Activated T-cell treated with anti-CD3 and anti-CD28 coated beads for 24 hours (primary cell): ENCODE measurements at places on chromosomes 2 and 18.

DNA sequence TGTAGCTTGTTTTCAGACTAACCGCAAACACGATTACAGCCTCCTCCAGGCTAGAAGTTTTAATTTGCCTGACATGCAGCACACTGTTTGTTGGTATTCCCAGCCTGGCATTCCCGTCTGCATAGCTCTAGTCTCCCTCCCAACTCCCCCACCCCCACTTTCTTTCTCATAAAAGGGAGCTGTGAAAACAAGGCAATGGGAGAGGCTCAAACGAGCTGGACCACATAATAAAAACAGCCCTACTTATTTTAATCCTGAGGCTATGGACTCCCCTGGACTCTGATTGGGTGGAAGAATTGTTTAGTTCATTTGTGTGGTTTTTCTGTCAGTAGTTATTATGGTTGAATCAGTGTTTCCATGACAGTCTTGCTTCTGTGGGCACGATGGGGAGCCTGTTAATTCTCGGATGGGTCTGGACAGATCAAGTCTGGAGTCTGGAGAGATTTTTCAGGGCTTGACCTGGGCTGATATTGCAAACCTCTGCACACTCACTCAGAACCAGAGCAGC is 1.2 kb downstream of the STON1 start:
- no peak for DNase-seq

GRCh38 chr2:219476652-219477151 is 22.0 kb upstream of the GMPPA start:
- no peak for DNase-seq

DNA sequence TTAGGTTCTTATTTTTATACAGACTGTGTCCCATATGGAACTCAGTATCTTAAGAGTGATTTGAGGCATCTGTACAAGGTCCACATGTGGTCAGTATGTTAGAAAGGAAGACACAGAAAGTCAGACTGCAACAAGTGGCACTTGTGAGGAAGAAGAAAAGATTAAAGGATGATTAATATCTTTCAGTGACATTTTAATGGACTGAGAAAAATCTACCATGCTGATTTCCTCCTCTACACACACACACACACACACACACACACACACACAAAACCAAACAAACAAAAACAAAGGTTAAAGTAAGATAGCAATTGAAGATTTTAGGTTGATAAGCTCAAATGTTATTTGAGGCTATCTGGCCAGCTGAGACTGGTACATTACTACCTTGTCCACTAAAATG is 94.5 kb upstream of the CHRNA1 start:
- DNase-seq: no peak

GRCh38 chr2:32862269-32863055 is 84.3 kb upstream of the LTBP1 start:
- DNase-seq: no peak

- DNase-seq: no peak
These were observed 46.8 kb upstream of the BIN1 start for GRCh38 chr2:127153691-127154158.

DNA sequence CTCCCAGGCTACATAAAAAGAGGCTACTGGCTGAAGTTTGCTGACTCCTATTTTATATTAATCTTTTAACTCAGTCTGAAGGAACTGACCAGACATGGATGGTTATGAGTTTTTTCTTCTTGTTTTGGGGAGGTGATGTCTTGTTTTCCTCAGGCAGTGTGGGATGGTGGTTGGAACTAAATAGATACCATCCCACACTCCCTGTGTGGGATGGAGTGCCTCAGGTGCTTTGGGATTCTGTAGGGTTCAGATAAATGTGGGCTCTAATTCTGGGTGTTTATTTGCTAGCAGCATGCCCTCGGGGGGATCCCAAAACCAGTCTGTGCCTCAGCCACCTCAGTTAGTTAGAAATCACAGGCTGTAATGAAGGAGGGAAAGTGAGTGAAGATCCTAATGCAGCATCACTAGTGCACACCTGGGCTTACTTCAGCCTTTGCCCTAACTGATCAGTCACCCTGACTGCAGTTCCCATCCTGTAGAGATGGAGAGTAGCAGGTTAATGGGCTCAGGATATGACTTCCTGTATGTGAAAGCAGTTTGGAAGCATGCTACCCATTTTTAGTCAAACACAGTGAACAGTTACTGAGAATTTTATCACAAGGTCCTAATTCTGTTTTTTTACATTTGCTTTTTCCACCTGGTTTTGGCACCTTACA is 132.2 kb downstream of the SPTBN1 start:
- no peak for DNase-seq

DNA sequence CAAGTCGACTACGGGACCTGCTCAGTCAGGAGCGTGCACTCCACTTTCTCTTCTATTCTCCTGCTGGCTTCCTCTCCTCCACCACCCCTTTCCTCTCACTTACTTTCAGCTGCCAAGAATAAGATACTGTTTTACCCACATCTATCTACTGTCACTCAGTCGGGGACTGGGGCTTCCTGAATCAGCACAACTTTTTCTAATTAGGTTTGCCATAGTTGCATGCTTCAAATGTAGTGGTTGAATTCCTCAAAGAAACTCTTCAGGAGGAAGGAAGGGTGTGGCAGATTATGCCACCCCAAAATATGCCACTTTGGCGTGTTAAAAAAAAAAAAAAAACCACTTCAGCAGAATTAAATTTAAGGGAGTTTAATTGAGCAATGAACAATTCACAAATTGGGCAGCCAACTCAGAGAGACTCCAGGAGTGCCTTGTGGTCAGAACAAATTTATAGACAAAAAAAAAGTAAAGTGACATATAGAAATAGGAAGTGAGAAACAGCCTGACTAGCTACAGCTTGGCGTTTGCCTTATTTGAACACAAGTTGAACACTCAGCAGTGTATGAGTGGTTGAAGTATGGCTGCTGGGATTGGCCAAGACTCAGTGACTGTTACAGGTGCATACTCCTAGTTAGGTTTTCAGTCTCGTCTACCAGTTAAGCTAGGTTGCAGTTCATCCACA is 32.5 kb upstream of the RMDN2 start:
- no peak for DNase-seq

DNA sequence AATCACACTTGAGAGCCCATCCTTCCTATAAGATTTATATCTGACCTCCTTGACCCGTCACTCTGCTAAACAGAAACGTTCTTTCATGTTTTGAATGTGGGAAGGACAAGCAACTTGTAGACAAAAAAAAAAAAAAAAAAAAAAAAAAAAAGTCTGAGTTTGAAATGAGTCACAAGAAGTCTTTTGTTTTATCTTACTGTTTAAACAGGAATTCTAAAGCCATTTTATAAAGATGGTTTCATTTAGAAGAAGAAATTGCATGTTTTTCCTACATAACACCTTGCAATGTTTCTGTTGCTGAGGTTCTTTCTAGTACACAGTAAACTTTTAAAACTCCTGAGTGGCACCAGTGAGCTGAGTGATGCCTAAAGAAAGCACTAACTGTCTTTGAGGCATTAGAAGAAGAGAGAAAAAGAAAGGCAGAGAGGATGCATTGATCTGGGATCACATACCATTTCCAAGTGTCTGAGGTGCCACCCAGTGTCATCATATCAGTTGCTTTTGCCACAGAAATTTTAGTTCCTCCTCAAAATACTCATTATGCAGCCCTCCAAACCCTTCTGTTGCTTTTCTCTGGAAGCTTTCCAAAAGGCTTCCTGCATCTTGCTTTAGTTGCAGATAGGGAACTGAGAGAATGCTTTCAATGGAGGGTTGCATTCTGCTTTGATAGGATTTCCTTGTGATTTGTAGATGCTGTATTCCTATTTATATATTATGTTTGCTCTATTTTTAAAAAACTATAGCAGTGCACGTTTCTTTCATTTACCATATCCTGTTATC is 69.1 kb downstream of the ACVR2A start:
- no peak for DNase-seq

DNA sequence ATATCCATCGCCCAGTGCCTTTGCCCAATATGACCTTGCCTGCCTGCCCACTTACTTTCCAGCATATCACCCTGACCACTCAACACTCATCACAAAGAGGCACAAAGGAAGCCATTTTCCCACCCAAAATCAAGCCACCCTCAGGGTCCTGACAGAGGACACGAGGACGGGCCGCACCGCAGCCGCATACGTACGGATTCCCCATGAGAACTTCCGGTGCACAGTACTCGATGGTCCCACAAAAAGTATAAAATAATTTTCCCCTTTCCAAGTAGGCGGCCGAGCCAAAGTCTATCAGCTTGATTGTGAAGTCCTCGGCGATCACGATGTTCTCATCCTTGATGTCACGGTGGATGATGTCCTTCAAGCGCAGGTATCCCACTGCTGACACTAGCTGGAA is 10.0 kb upstream of the MTERF4 start:
- no peak for DNase-seq

- DNase-seq: no peak
These were observed 435.3 kb downstream of the TGIF1 start for GRCh38 chr18:3885209-3885792.

- no peak for DNase-seq
These were observed 1128.4 kb downstream of the TSN start for GRCh38 chr2:122883849-122884248.

DNA sequence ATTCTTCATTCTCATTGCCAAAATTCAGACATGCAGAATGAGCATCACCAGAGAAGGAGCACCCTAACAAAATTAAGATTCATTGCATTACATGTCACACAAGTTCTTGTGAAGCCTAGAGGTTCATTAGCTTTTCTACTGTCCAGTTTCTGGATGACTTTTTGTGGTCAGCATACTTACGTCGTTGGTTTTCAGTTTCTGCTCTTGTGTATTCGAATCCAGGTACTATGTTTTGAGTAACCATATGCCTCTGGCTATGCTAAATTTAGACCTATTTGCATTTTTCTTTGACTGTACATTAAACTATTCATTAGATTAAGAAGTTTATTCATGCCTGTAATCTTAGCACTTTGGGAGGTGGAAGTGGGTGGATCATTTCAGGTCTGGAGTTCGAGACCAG is 251.3 kb downstream of the PARD3B start:
- no peak for DNase-seq

DNA sequence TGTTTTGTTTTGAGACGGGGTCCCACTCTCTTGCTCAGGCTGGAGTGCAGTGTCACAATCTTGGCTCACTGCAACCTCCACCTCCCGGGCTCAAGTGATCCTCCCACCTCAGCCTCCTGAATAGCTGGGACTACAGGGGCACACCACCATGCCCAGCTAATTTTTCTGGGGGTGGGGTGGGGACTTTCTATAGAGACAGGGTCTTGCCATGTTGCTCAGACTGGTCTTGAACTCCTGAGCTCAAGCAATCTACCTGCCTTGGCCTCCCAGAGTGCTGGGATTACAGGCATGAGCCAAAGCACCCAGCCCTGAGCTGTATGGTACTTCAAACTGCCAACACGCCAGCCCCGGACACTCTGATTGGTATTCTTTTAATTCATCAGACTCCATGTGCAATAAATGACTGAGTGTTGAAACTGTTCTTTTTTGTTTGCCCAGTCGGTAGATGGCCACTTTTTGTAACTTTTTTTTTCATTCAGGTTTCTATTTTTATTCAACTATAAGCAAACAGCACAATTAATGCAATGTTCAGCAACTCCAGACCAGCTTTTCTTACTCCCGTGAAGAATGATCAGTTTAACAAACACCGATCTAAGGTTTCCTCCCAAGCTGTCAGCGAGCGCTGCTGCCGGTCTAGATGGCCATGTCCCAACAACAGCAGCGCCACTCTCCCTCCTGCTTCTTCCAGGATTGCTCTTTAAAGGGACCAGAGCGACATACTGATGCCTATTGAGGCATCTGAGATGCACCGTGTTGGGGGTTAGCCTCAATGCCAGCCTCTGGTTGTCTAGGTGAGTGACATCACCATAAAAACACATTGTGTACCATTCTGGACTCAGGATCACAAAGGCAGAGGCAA is 12.5 kb upstream of the TGOLN2 start:
- no peak for DNase-seq

DNA sequence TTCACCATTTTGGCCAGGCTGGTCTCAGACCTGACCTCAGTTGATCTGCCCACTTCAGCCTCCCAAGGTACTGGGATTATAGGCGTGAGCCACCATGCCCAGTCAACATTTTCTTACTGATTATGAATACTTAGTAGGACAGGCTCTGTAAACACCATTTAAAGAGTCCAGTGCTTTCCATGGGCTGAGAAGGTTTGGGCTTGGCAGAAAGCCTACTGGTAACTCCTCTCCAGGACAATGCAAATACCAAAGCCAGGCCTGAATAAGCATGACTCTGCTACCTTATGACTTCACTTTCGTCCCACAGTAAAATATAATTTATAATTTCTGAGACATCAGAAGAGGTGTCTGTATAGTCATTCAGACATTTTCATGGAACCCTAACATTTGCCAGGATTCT is 60.2 kb upstream of the FAM117B start:
- DNase-seq: no peak

DNA sequence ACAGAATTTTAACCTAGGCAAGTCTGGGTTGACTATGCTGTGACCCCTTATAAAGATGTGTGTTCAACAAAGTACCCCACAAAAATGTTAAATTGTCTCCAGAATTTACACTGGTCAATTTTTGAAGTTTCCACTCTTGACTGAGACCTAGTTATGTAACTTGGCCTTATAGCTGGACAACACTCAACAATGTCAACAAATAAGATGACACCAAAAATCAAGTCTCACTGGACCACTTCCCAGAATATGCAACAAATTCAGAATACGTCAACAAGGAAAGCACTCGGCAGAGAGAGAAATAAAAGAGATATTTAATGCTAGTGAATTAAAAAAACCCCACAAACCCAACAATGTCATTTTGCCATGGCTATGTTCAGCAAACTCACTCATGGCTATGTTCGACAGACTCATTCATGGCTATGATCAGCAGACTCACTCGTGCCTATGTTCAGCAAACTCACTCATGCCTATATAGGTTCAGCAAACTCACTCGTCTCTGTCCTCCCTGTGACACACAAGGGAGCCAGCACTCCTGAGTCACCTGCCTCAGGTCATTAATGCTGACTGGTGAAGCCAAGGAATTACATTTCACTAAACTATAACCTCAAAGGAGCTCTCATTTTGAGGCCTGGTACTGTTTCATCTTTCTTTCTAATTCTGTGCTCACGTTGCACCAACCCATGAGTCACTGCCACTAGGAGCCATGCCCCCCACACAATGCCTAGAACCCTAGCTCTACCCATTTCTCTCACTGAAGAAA is 72.7 kb downstream of the PTPN2 start:
- no peak for DNase-seq
